ENCODE measurements at places on chromosomes 7 and 10.

DNA sequence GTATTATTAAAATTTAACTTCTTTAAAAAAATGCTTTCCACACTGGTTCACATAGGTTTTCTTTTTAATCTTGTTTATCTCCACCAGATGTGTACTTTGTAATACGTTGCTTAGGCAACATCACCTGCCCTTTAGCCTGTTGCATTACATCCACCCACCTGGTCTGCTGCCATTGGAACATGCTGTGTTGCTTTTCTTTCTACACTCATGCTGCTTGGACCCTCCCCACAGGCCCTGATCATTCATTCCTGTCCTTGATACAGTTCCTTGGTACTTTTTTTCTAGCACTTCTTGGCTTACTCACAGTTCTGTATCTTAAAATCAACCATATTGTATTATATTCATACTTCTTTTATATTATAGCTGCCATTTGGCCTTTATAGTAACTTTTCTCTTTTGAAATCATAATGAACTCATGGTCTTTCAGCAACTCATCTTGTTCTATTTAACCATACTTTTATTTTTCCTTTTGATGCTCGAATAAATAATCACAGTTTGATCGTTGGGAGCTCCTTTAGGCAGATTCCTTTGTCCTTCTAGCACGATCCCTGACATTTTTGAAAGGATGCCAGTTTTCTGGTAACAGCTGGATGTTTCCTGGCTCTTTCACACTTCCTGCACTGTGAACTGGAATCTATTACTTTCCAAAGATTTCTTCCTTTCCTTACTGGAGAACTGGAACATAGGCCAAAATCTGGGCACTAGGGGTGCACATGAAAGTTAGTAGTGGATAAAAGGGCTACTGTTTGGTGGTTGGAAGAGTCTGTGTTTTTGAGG lies 125.1 kb downstream of the CDK14 start:
- H3K27me3 ChIP-seq, result no peaks in the 10 kb centered on the region
- H3K4me1 ChIP-seq, result peaks cover 3% of the 10 kb centered on the region
- no peak for DNase-seq
- H3K27ac ChIP-seq, result no peak overlapping the region

- no peak overlapping the region for H3K4me3 ChIP-seq
- H3K27ac ChIP-seq, result no peak overlapping the region
- no peaks in the 10 kb centered on the region for H3K4me1 ChIP-seq
- H3K36me3 ChIP-seq, result no peaks in the 10 kb centered on the region
- no peak for DNase-seq
- H3K27me3 ChIP-seq, result peaks cover 18% of the 10 kb centered on the region
These were observed 42.0 kb downstream of the NRAP start for GRCh38 chr10:113621799-113622198.

DNA sequence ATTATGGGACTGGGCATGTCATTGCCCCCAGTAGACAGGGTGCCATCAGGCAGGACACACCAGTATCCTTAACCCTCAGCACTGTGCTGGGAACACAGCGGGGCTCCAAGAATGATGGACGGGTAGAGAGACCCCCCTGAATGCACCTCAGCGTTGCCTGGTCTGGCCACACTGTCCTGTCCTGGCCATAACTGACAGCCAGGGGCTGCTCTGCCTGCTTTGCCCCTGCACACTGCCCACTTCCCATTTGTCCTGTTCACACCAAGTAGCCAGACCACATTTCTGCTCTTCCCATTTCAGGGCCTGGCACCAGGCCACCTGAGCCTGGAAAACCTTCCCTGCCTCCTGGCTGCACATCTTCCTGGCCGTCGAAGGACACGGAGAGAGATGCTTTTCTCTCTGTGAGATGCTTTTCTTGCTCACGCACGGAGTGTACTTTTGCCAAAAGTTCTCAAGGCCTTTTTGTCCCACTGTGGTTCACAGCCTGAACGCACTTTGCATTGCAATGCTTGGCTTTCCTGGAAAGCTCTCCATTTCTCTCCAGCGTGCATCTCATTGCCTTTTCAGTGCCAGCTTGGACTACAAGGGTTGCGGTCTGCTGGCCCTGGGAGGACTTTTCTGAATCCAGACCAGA lies 131.0 kb upstream of the EEPD1 start:
- no peak for DNase-seq
- H3K27ac ChIP-seq, result no peak overlapping the region
- no peaks in the 10 kb centered on the region for H3K36me3 ChIP-seq
- no peaks in the 10 kb centered on the region for H3K4me1 ChIP-seq
- H3K4me3 ChIP-seq, result no peak overlapping the region

- H3K36me3 ChIP-seq, result no peaks in the 10 kb centered on the region
- H3K4me3 ChIP-seq, result no peak overlapping the region
- DNase-seq, result no peak
- H3K4me1 ChIP-seq, result peaks cover 14% of the 10 kb centered on the region
- no peaks in the 10 kb centered on the region for H3K27me3 ChIP-seq
These were observed 203.8 kb downstream of the ZMYND11 start for GRCh38 chr10:339038-339391.

- peaks cover 3% of the 10 kb centered on the region for H3K4me1 ChIP-seq
- H3K27me3 ChIP-seq, result peaks cover 3% of the 10 kb centered on the region
- H3K4me3 ChIP-seq, result no peak overlapping the region
- no peaks in the 10 kb centered on the region for H3K36me3 ChIP-seq
- no peak for DNase-seq
- no peak overlapping the region for H3K27ac ChIP-seq
These were observed 70.5 kb downstream of the ITGB1 start for GRCh38 chr10:32887481-32887880.

DNA sequence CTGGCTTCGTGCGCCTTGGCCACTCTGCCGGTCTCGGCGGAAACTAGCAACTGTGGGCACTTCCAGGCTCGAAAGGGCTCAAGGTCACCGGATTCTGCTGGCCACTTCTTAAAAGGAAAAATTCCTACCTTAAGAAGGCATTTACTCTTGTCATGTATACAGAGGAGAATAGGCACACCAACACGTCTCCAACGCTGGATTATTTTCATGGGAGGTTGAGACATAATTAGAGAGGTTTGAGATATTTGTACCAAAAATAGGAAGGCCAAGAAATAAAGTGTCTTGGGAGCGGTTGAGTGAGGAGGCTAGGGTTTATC lies 4.5 kb upstream of the CYP26A1 start:
- H3K27ac ChIP-seq, result no peak overlapping the region
- H3K36me3 ChIP-seq, result no peaks in the 10 kb centered on the region
- peaks cover 10% of the 10 kb centered on the region for H3K4me1 ChIP-seq
- DNase-seq, result no peak

DNA sequence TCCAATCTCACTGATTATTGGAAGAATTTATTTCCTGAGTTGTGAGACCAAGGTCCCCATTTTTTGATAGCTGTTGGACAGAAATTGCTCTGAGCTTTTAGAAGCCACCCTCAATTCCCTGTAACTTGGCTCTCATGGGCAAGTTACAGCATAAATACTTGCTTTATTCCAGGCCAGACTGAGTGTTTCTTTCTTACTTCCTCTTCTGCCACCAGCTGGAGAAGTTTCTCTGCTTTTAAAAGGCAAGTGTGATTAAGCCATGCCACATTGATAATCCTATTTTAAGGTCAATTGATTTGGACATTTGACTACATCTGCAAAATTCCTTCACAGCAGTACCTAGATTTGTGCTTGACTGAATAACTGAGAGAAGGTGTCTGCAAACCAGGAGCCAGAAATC lies 14.1 kb upstream of the TAS2R41 start:
- no peak overlapping the region for H3K4me3 ChIP-seq
- DNase-seq, result no peak
- H3K27ac ChIP-seq, result no peak overlapping the region
- peaks cover 29% of the 10 kb centered on the region for H3K27me3 ChIP-seq
- no peaks in the 10 kb centered on the region for H3K36me3 ChIP-seq

- H3K4me1 ChIP-seq, result no peaks in the 10 kb centered on the region
- no peak overlapping the region for H3K27ac ChIP-seq
- H3K36me3 ChIP-seq, result no peaks in the 10 kb centered on the region
- no peak overlapping the region for H3K4me3 ChIP-seq
- no peak for DNase-seq
These were observed 67.3 kb downstream of the PHYHIPL start for GRCh38 chr10:59243611-59244195.

- H3K4me1 ChIP-seq, result no peaks in the 10 kb centered on the region
- peaks cover 67% of the 10 kb centered on the region for H3K27me3 ChIP-seq
- H3K36me3 ChIP-seq, result no peaks in the 10 kb centered on the region
- no peak for DNase-seq
- no peak overlapping the region for H3K4me3 ChIP-seq
- H3K27ac ChIP-seq, result no peak overlapping the region
These were observed 141.4 kb upstream of the PRKCQ start for GRCh38 chr10:6721480-6721879.

DNA sequence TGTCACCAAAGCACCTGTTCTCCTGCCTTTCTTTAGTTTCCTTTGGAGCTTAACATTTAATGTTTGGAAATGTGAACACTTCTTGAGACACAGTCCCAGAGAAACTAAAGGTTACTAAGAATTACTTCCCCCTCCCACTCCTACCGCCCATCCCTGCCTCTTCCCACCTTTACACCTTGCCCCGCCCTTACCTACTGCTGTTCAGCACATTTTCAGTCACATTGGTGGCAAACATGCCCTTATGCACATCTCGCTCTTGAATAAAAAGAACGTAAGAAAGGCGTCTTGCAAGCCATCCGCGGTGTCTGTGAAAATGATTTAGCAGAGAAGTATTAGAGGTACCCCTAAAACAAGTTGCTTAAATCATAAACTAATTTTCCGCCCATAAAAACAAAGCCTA lies 8.2 kb downstream of the GPAM start:
- H3K4me3 ChIP-seq, result no peak overlapping the region
- H3K27me3 ChIP-seq, result no peaks in the 10 kb centered on the region
- no peak overlapping the region for H3K27ac ChIP-seq

- peaks cover 36% of the 10 kb centered on the region for H3K4me1 ChIP-seq
- DNase-seq, result no peak
- H3K4me3 ChIP-seq, result peak overlapping the region; percentile 44
These were observed 93.8 kb downstream of the ADD3 start for GRCh38 chr10:110101464-110102144.

- H3K36me3 ChIP-seq, result peaks cover 12% of the 10 kb centered on the region
- H3K4me3 ChIP-seq, result no peak overlapping the region
- no peaks in the 10 kb centered on the region for H3K27me3 ChIP-seq
- H3K4me1 ChIP-seq, result peaks cover 45% of the 10 kb centered on the region
- DNase-seq, result no peak
These were observed 4.2 kb downstream of the KBTBD2 start for GRCh38 chr7:32887395-32887794.

- DNase-seq, result no peak
- no peaks in the 10 kb centered on the region for H3K4me1 ChIP-seq
- H3K4me3 ChIP-seq, result no peak overlapping the region
- peaks cover 7% of the 10 kb centered on the region for H3K27me3 ChIP-seq
- no peak overlapping the region for H3K27ac ChIP-seq
These were observed 53.1 kb upstream of the CXCL12 start for GRCh38 chr10:44437840-44438511.

- no peaks in the 10 kb centered on the region for H3K27me3 ChIP-seq
- H3K4me3 ChIP-seq, result no peak overlapping the region
- no peaks in the 10 kb centered on the region for H3K4me1 ChIP-seq
- DNase-seq, result no peak
- no peak overlapping the region for H3K27ac ChIP-seq
These were observed 27.1 kb downstream of the FZD1 start for GRCh38 chr7:91291302-91291701.

GRCh38 chr10:6494936-6495592 lies 85.0 kb downstream of the PRKCQ start:
- peaks cover 45% of the 10 kb centered on the region for H3K4me1 ChIP-seq
- no peaks in the 10 kb centered on the region for H3K27me3 ChIP-seq
- H3K27ac ChIP-seq, result no peak overlapping the region

- H3K27me3 ChIP-seq, result peaks cover 2% of the 10 kb centered on the region
- no peaks in the 10 kb centered on the region for H3K4me1 ChIP-seq
- no peak overlapping the region for H3K4me3 ChIP-seq
- no peaks in the 10 kb centered on the region for H3K36me3 ChIP-seq
These were observed 129.0 kb downstream of the DNAH11 start for GRCh38 chr7:21671859-21672258.

DNA sequence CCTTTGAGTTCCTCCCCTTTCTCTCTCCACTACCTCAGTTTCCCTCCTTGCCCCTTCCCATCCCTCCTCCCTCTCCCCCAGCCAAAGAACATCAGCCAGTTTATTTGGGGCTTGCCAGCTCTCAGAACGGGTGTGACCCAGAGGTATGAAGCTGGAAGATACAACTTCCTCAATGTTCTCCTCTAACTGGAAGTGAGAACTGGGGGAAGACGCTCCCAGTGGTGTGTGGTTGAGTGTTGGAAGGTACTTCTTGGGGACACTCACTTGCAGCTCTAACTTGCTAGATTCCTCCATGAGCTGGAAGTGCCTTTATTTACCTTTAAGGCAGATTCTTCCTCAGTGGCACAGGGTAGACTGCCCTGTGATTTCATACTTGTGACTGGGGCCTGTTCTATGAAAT lies 110.5 kb upstream of the HABP2 start:
- no peaks in the 10 kb centered on the region for H3K36me3 ChIP-seq
- H3K4me1 ChIP-seq, result no peaks in the 10 kb centered on the region
- no peak for DNase-seq
- H3K27me3 ChIP-seq, result peaks cover 9% of the 10 kb centered on the region
- no peak overlapping the region for H3K4me3 ChIP-seq

- no peaks in the 10 kb centered on the region for H3K36me3 ChIP-seq
- H3K4me3 ChIP-seq, result no peak overlapping the region
- H3K27me3 ChIP-seq, result no peaks in the 10 kb centered on the region
These were observed 82.5 kb downstream of the ABLIM1 start for GRCh38 chr10:114575417-114576131.

- no peak for DNase-seq
- peak overlapping the region; percentile 46 for H3K27ac ChIP-seq
- no peaks in the 10 kb centered on the region for H3K27me3 ChIP-seq
- peaks cover 35% of the 10 kb centered on the region for H3K4me1 ChIP-seq
- H3K36me3 ChIP-seq, result no peaks in the 10 kb centered on the region
These were observed 48.4 kb upstream of the ITGB1 start for GRCh38 chr10:33006342-33006887.

GRCh38 chr10:116948530-116948870 lies 56.5 kb downstream of the SHTN1 start:
- H3K4me1 ChIP-seq, result no peaks in the 10 kb centered on the region
- H3K27me3 ChIP-seq, result no peaks in the 10 kb centered on the region
- no peaks in the 10 kb centered on the region for H3K36me3 ChIP-seq
- no peak overlapping the region for H3K4me3 ChIP-seq

DNA sequence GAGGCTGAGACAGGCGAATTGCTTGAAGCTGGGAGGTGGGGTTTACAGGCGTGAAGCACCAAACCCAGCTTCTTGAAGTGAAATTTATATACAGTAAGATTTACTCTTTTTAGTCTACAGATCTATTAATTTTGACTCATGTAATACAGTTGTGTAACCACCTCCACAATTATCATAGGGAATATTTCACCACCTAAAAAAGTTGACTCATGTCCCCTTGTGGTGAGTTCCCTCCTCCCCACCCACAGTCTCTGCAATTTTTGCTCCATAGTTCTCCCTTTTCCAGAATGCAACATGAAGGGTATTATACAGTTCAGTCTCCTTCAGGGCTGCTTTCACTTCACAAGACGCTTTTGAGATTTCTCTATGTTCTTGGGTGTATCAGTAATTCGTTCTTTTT lies 156.8 kb downstream of the FAM107B start:
- no peak overlapping the region for H3K27ac ChIP-seq
- H3K27me3 ChIP-seq, result no peaks in the 10 kb centered on the region
- DNase-seq, result no peak
- no peaks in the 10 kb centered on the region for H3K36me3 ChIP-seq
- H3K4me1 ChIP-seq, result peaks cover 17% of the 10 kb centered on the region

GRCh38 chr7:35694161-35694783 lies 663 bp downstream of the HERPUD2 start:
- H3K4me3 ChIP-seq, result peak overlapping the region; percentile 83
- no peak for DNase-seq
- no peaks in the 10 kb centered on the region for H3K27me3 ChIP-seq
- H3K36me3 ChIP-seq, result no peaks in the 10 kb centered on the region
- peak overlapping the region; percentile 84 for H3K27ac ChIP-seq

GRCh38 chr10:69642747-69643146 lies 12.7 kb downstream of the FAM241B start:
- no peaks in the 10 kb centered on the region for H3K36me3 ChIP-seq
- no peak overlapping the region for H3K4me3 ChIP-seq
- DNase-seq, result no peak
- H3K27ac ChIP-seq, result no peak overlapping the region
